ENCODE measurements at places on chromosomes 4 and X.

DNA sequence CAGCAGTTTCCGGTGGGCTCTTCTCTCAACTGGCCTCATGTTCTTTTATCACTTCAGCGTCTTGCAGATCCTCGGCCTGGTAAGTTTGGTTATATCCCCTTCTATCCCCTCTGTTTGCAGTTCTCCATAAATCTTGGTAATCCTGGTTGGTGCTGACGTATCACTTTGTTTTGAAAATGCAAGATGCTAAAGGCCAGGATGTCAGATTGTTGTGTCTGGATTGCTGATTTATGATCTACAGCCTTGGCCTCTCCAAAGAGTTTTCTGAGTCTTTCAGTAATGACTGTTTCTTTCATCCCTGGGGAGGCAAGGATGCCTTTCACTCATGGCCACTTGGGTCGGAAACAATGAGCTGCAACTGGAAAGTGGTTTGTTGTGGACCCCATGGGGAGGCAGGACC is 146.4 kb downstream of the AMMECR1 start:
- DNase-seq: no peak

- no peak for DNase-seq
These were observed 135.3 kb upstream of the IL1RAPL2 start for GRCh38 chrX:104430742-104431119.

- DNase-seq: no peak
These were observed at the start of gene ASMT for GRCh38 chrX:1614927-1615326. ASMT (plus strand) TSS chrX:1615059; CDS start chrX:1615200, 141 bp downstream.

DNA sequence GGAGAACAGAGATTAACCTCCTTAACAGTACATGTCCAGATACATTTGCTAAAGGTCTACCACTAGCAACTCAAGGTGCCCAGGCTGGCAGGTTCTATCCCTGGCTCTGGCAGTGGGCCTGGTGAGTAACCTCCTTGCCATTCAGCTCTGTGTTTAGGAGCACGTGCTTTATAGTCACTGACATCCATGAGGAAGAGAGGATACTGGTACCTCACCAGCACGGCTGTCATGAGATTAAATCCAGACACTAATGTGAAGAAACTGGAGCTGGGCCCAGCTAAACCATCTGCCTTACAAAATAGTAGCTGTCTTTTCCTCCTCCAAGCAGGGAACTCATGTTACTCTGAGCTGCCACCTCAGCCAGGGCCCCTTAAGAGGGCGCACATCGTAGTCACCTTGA is 45.3 kb downstream of the GPRASP3 start:
- no peak for DNase-seq

DNA sequence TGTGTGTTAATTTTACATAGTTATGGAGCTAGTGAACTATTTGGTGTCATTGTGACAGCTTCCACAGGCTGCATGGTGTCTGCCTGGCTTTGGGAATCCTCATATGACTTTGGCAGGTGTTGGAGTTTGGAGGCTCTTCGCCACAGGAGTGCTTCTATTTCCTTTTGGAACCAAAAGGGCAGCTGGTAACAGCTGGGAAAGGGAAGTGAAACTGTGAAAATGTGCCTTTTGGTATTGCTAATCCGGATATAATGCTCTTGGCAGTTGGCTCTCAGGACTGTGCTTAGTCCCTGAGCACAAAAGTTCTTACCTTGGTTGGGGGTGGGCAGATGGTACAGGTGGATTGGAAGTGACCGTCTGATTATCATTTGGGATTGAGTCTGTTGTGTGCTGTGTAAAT is 18.1 kb downstream of the OFD1 start:
- DNase-seq: no peak
